ENCODE measurements at places on chromosomes 16 and 17.
A peak's percentile ranks its signal among the peaks of the same experiment; 100 is the strongest.

DNA sequence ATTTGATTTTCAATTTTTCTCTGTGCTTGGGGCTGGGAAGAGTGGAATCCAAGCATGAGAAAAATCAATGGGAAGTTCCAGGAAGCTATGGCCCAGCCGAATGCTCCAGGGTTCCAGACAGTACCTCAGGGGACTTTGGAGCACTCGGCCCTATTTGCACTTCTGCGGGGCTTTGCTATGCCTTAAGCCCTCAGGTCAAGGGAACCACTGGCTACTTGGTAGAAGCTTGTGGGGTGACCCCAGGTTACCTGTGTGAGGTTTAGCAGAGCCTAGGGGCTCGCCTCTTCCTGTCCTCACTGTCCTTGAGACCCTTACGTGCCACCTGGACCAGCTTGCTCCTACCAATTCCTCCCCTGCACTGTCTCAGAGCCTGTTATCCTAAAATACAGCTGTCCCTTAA lies 121.3 kb downstream of the MGAT5B start:
- no peak for DNase-seq

GRCh38 chr17:48052956-48053757 lies 5.0 kb downstream of the NFE2L1 start:
- DNase-seq = peak; percentile 33

DNA sequence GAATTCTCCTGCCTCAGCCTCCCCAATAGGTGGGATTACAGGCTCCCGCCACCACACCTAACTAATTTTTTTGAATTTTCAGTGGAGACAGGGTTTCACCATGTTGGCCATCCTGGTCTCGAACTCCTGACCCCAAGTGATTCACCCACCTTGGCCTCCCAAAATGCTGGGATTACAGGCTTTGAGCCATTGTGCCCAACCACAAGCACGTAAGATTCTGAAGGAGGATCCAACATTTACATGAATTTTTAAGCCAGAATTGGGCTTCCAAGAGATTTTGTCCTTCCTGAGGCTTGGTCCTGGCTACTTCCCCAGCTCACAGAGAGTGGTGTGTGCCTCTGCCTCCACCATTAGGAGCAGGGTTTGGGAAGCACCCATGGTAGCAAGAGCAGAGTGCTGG lies 11.1 kb downstream of the G6PC3 start:
- no peak for DNase-seq

GRCh38 chr17:55688057-55688456 lies 34.6 kb downstream of the TMEM100 start:
- DNase-seq = no peak

DNA sequence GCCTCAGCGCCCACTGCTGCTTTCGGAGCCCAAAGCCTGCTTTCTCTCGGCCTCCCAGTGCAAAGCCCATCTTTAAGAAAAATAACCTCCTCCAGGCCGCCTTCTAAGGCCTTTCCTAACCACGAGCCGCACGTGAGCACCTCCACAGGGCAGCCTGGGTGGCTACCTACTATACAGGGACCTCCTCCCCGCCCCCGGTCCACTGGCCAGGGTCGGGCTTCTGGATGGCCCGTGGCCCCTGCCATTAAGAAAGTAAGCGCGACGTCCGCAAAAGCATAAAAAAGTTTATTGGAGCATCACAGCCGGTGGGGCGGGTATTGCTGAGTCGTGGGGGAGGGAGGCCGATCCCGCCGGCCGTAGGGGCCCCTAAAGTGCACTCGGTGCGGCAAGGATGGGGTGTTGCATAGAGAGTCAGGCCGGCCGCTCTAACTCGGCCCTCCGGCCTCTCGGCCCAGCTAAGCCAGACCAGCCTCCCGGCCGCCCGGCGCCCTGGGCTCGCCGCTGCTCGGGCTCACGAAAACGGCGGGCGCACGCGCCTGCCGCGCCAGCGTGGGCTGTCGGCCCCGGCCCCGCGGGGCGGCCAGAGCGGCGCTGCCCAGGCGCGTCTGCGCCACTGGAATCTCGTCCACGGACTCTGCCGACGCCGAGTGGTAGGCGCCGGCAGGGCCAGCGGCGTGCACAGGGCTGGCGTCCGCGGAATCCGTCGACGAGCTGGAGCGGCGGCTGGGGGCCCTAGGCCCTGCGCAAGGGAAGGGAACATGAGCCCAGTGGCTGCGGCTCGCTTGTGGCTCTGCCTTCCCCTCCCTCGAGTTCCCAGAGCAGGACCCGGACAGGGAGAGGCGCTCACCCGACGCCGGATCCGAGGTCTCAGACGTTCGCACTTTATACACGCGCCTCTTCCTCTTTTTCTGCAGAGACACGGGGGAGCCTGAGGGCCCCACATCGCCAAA lies 1.1 kb upstream of the TPPP3 start:
- no peak for DNase-seq

GRCh38 chr17:17440010-17440843 lies 36.6 kb upstream of the MED9 start:
- peak; percentile 60 for DNase-seq

- no peak for DNase-seq
Observed at GRCh38 chr16:17499223-17499902, 28.6 kb upstream of the XYLT1 start.
